ENCODE measurements at places on chromosomes 1 and 21.

DNA sequence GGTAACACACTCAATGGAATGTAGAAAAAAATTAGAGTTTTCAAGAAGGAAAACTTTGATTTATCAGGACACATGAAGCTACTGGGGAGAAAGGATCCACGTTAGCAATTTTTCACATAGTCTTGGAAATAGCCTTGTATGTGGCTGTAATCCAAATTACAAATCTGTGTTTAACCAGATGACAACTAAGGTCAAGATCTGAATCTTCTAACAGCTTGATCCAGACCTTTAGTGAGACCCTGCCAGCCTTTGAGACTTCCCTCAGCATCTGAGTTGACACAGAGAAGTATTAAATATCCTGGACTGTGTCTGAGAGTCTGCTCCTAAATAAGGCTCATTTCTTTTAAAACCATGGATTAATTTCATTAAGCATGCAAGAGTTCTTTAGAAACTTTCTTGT, 135.9 kb upstream of the KCNK2 start:
- DNase-seq = no peak

DNA sequence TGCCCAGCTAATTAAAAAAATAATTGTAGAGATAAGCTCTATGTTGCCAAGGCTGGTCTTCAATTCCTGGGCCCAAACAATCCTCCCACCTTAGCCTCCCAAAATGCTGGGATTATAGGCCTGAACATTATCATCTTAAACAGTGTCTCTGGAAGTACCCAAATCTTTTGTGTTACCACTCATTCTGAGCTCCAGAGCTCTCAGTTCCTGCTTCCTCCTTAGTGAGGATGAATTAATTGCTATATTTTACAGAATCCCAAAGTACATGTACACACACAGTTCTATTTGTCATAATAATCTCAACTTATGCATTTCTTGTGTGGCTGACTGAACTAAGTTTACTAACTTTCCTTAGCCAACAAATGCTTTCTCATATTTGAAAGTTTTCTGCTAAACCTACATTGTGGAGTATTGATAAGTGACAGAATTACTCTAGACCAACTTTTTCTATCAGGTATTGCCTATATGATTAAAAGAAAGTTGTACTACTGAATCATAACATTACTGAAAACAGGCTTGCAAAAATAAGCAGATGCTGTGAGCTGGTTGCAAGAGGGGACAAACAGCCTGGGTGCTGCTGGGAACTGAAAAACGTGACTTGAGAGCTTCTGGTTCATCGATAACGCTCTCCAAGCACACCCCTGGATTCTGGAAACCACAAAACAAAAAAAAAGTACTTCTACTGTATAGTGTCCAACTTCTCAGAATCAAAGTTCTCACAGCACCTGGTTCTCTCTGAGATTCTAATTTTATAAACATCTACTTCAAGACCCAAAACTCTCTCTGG, 15.3 kb downstream of the VAV3 start:
- DNase-seq = no peak

DNA sequence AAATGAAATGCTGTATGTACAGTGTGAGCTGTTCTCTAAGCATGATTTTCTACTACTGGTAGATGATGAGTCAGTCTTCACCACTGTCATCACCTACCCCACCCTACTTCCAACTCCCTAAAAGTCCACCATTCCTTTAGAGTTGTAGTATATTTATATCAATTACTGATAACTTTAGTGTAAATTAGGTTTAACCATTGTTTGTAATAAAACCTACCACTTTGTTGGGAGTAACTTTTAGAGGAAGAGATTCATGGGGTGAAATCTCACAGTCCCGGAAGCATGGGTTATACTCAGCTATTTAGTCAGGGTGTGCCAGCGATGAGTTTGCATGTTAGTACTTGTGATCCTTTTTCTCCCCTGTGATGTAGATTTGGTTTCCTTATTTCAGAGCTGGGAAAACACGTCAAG, 17.1 kb downstream of the MORC3 start:
- DNase-seq = no peak

GRCh38 chr1:100989306-100990077, 36.1 kb downstream of the DPH5 start:
- no peak for DNase-seq

GRCh38 chr1:112344754-112345423, 51.1 kb upstream of the CTTNBP2NL start:
- peak; percentile 36 for DNase-seq

Measured in activated naive CD4-positive, alpha-beta T cell treated with anti-CD3 and anti-CD28 coated beads, Interleukin-2, amount 10 ng/mL, durations not matched to agents 7 days and 5 days (primary cell).